ENCODE measurements at places on chromosomes 3 and 15.

GRCh38 chr3:40858364-40859115 lies 333.8 kb downstream of the ZNF621 start:
- no peak for DNase-seq

DNA sequence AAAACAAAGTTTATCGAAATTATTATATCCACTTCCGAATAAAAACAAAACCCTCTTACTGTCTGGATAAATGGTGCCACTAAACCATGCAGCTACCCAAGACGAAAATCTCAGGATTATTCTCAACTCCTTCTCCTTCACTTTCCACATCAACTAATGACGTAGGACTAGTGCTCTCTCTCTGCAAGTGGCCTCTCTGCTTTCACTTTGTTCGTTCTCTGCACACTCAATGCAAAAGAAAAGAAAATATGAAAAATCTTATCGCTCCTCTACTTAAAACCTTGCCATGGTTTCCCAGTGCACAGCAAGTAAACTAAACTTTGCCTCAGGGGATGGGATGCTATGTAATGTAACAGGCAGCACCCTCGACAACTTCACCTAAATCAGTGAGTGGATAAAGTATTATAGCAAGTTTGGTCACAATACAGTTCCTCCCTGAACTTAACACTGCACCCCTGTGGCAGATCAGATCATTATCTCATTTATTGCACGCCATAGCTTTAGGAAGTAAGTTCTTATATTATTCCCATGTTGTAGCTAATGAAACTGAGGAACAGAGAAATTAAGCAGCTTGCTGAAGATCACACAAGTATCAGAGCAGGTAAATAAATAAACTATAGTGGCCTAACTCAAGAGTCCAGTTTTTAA lies 262.7 kb upstream of the GADL1 start:
- peak; percentile 5 for DNase-seq

- no peak for DNase-seq
Observed at GRCh38 chr3:179943117-179943880, 93.4 kb downstream of the PEX5L start.

DNA sequence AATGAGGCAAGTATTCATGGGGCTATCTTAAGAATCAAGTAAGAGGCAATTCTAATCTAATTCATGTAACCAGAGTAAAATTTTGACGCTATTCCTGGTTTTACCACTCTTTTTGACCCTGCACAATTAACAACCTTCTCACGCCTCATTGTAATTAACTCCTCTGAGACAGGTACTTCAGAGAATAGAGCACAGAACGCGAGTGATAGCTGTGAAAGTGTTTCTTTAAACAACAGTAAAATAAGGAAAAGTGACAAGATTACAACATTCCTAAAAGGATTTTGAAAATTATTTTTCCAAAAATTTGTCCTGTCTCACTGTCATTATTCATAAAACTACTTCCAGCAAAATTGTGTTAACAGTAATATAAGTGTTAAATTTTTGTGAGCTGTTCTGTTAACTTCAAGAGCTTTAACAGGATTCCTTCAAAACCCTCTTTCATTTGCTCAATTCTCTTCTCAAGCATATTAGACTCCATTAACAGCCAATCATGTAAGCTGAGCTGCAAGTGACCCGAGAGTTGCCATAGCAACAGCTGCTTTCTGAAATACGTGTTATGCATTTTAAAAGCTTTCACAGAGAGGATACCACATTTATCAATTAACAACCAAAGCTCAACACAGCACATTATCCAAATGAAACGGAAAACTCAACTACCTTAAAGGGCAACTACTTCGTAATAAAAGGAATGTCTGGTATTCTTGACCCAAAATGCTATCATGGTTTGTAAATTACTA lies 93.1 kb downstream of the STAG1 start:
- no peak for DNase-seq

- no peak for DNase-seq
Observed at GRCh38 chr15:91622235-91622634, 231.3 kb upstream of the SLCO3A1 start.

DNA sequence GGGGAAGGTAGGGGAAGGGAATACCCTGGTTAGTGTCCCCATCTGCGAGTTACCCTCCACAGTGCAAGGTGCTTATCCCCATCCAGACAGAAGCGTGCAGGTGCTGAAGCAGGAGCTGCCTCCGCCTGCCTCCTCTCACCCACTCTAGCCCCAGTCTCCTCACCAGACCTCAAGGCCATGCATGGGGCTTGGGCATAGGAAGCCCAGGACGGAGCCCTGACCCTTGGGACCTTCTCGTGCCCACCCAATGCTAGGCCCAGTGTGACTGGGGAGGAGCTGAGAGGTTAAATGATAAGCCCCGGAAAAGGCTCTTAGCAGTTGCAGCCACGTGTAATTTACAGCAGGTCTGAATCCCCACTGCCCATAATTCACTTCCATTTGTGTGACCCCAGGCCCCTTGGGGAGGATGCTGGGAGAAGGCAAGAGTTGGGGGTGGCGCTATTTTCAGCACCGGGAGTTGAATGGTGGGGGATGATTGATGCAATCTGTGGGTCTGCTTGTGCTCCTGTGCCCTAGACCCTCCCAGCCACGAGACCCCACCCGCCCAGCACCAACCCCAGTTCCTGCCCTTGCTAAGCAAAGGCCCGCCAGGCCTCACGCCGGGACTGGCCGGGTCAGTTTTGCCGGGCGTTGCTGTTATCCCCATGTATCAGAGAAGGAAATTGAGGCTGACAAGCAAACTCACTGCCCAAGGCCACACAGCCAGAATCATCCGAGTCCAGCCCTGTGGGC lies 14.5 kb upstream of the PLXND1 start:
- DNase-seq: no peak

DNA sequence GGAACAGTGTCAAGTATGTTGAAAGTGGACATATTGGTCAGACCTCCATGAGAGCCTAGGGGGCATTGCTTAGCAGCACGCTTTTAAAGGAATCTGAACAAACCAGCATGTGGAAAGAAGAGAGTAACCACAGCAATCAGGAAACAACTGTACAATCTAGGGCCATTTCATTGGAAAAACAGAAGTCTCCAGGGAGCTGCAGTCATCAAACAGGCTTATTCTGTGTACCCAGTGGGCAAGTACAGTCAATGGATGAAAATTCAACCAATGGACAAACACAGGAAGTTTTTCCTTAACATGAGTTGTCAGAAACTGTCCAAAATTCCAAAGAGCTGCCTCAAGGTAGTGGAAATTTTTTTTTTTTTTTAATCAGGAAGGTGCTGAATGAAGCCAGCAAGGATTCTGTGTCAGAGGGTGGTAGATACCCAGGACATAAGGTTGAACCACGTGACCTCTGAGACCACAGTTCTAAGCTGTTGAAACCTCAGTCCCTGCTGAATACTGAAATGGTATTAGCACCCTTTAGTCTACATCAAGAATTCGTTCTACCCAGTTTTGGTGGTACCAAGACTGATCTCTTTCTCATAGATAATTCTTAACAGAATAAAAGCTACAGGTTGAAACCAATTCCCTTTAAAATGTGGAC lies 4.4 kb upstream of the DLG1 start:
- no peak for DNase-seq

DNA sequence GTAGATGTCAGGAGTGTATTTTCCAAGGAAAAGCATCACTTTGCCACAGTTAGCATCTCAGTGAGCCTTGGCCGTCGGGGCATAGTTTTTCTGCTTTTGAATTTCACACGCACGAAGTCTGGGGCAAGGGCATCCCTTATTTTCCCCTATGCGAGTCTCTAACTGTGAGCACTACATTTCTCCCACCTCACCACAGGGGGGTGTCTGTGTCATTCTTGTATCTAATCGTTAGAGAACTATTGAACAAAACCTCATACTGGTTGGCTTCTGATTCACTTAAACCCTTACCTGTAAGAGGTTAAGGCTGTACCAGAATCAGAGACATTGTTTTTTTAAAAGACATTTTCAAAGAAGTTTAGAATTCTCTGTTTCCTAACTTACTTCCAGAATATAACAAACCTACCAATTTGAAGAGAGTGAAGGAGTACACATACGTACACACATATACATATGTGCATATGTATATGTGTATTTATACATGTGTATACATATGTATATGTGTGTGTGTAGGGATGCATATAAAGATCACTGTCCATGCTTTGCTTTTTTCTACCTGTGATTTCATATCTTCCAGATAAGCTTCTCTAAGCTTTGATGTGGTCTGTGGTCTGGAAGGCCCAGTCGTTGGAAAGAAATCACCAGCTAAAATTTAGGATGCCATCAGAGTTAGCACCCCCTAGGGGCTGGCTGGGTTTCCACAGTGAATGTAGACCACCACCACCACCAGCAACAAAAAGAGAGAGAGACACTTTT lies 49.4 kb downstream of the MYZAP start:
- peak; percentile 2 for DNase-seq

GRCh38 chr3:183591881-183592521 lies 36.5 kb upstream of the KLHL6 start:
- DNase-seq: peak; percentile 50

GRCh38 chr3:45972534-45973402 lies 22.9 kb downstream of the FYCO1 start:
- no peak for DNase-seq

- no peak for DNase-seq
Observed at GRCh38 chr3:117893001-117893400, 1141.6 kb downstream of the IGSF11 start.

DNA sequence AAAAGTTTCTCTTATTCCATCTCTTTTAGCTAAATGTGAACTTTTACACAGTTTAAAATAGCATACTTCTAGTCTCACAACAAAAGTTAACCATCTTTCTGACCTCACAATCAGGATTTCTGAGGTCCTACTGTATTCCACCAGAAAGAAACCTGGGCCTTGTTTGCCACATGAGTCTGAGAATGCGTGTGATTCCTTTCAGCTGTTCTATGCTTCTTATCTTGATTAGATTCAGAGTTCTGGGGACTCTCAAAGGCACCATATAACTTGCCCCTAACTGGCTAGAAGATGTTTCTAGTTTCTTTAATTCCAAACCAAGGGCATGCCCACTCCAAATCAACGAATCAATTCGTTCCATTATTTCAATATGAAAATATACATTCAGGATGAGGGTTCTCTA lies 131.1 kb downstream of the ATP8B4 start:
- no peak for DNase-seq

GRCh38 chr3:188780193-188781147 lies 391.3 kb upstream of the TPRG1 start:
- DNase-seq: no peak

DNA sequence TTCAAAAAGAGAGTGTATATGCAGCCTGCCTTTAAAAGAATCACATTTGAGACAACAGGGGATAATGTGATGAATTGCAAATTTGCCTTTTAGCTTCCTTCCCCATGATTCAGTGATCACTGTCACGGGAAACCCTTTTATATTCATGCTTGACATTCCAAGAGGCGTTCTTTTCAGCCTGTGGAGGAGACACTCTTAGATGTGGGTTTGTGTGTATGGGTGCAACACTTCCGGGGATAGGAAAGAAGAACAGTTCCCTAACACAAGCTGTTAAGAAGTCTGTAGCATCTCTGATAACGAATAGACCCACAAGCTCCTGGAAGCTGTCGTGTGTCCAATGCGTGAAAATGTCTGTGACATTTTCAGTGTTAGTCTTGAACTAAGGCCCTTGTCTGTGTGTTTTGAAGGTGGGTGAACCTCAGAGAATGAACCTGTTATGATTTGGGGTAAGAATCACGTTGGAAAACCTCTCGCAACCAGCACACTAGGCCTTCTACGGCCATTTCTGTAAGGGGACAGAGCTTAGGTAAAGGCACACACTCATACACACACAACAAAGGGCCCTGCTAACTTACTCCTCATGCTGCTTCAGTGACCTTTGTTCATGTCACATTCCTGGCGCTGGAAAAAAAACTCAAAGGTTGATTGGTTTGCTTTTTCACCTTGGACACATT lies 229.2 kb upstream of the ST8SIA2 start:
- DNase-seq: no peak

GRCh38 chr3:82938821-82939328 lies 1177.4 kb upstream of the GBE1 start:
- no peak for DNase-seq

DNA sequence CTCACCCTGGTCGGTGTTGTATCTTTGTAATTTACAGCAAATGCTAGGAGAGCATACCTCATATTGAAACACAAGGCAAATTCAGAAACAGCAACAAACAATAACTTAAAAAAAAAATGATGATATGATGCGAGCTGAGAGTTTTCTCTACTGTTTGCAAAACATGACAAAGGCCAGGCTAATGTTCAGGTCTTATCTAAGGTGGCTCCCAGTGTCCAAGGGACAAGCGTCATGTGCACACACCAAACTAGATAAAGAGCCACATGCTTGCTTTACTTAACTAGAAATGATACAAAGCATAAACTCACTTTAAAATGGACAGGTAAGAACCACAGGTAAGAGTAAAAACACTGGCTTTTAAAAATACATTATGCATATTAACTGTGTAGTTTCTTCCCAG lies 375.9 kb downstream of the FOXP1 start:
- no peak for DNase-seq

- DNase-seq: no peak
Observed at GRCh38 chr3:42711491-42712343, 9.1 kb upstream of the HHATL start.

DNA sequence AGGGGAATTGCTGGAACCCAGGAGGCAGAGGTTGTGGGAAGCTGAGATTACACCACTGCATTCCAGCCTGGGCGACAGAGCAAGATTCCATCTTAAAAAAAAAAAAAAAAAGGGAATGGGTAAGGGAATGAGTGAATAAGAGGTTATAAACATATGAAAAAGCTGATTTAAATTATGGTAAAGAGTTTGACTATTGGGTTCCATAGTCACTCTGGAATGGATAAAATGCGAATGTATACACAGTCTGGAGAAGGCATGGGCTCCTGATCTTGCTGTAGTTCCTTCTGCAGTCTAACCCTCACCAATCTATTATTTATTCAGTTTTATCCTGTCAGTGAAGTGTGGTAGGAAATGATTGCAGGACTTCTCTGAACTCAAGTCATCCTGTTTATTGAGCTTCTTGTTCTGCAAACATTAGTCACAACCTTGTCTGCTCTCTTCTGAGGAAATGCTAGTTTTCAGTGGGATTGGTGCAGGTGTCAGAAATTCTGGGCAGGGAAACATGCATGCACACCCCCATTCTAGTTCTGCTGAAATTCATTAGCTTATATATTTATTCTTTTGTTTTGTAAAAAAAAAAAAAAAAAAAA lies 190.9 kb upstream of the CFAP20DC start:
- DNase-seq: no peak

GRCh38 chr3:72185549-72186399 lies 400.8 kb upstream of the PROK2 start:
- no peak for DNase-seq

- peak; percentile 59 for DNase-seq
Observed at GRCh38 chr3:192917404-192918274, at the start of gene MB21D2. MB21D2 (minus strand) TSS chr3:192917856; CDS start chr3:192917840, 16 bp downstream.

- no peak for DNase-seq
Observed at GRCh38 chr3:71780430-71780829, 4.5 kb downstream of the PROK2 start.
